ENCODE measurements at places on chromosomes 7 and 10.

DNA sequence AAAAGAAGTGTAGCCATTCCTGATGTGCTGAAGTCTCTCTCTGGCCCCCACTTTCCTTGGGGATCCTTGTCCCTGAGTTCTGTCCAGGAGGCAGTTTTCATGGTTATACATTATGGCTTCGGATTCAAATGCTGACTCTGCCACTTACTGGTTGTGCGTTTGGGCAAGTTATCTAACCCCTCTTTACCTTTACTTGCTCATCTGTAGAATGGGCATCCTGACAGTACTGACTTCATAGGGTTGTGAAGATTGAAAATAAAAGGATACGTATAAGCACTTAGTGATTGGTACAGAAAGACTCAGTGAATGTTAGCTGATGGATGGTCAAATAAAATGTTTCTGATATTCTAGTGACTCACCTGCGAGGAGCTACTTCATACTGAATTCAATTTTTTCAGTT is 65.1 kb downstream of the TACR2 start:
- DNase-seq, result no peak

DNA sequence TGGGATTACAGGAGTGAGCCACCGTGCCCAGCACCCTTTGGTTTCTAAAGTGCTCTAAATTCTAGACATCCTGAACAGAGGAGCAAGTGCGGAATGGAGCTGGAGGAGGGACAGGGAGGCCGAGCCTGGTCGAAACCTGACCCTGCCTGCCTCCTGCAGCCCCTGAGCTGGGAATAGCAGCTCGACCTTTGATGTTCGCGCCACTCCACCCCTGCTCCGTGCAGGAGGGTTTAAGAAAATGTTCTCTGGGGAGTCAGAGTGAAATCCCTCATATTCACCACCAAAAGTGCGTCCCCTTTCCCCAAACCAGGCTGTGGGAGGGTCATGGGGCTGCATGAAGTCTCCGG is 1.8 kb downstream of the PGAM2 start:
- DNase-seq, result no peak

GRCh38 chr10:63133821-63134557 is 861 bp downstream of the NRBF2 start:
- DNase-seq, result no peak

DNA sequence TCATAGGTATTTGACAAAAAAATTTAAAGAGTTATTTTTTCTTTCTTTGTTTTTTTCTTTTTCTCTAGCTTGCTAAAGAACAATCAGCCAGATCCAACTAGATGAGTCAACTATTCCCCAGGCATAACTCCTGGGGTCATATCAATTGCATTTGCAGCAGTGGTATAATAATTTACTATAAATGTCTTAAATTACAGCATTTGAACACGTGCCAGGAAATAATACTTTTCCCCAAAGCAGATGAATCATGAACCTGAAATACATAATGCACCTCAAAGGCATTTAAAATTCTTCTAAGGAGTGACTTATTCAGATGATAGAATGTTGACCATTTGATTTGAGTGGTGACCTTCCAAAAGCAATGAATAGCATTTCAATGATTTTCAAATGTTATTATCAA is 190.1 kb downstream of the LRRTM3 start:
- no peak for DNase-seq

GRCh38 chr10:28661035-28661434 is 16.3 kb upstream of the BAMBI start:
- DNase-seq, result no peak
